ENCODE measurements at places on chromosomes 7 and 10.

DNA sequence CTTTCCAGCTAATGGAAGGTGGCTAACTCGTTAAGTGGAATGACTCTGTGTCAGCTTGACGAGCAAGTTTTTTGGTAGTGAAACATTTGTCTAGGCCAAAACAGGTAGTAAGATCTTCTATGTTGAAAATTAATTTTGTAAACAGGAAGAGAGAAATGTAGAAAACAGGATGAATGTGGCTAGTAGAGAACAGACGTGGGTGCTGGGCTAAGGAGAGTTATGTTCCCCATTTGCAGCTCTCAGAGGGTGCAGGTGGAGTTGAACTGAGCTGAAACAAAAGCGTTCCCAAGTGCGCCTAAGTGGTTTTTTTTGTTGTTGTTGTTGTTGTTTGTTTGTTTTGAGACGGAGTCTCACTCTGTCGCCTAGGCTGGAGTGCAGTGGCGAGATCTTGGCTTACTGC, 59.5 kb upstream of the SRPK2 start:
- no peak for DNase-seq

- DNase-seq, result no peak
Measured at GRCh38 chr10:71312811-71313789, 6.0 kb upstream of the SLC29A3 start.

GRCh38 chr10:129631006-129631405, 164.0 kb downstream of the MGMT start:
- no peak for DNase-seq

GRCh38 chr10:88415533-88416130, 167.5 kb downstream of the RNLS start:
- no peak for DNase-seq

GRCh38 chr7:130350945-130351790, 6.6 kb downstream of the CPA5 start:
- no peak for DNase-seq

GRCh38 chr7:40470817-40471216, 336.0 kb downstream of the SUGCT start:
- no peak for DNase-seq

- DNase-seq, result no peak
Measured at GRCh38 chr7:32093415-32094408, 23.5 kb upstream of the PDE1C start.

- no peak for DNase-seq
Measured at GRCh38 chr7:102191556-102192379, 94.9 kb upstream of the SH2B2 start.

GRCh38 chr10:61066661-61067344, 122.8 kb upstream of the RHOBTB1 start:
- DNase-seq, result no peak

DNA sequence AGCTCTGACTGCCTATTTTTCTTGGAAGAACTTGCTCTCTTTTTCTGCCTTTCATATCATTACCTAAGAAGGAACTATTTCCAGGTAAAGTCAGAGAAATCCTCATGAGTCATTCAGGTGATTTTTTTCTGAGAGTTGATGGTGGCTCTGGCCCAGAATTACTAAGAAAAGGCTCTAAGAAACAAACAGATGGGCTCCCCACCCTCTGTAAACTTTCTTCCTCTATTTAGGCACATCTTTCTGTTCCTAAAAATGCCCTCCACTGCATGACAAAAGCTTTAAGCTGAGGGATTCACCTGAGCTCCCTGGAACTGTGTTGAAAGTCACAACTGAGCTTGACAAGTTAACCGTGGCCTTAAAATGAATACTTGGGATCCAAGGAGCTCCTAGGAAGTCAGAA, 1.6 kb downstream of the OLAH start:
- DNase-seq, result no peak

DNA sequence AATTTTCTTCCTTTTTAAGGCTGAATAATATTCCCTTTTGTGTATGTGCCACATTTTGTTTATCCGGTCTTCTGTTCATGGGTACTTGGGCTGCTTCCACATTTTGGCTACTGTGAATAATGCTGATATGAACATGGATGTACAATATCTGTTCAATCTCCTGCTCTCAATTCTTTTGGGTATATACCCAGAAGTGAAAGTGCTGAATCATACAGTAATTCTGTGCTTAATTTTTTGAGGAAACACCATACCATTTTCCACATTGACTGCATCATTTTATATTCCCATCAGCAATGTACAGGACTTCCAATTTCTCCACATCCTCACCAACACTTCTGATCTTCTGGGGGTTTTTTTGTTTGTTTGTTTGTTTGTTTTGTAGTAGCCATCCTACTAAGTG, 135.0 kb upstream of the INHBA start:
- no peak for DNase-seq

DNA sequence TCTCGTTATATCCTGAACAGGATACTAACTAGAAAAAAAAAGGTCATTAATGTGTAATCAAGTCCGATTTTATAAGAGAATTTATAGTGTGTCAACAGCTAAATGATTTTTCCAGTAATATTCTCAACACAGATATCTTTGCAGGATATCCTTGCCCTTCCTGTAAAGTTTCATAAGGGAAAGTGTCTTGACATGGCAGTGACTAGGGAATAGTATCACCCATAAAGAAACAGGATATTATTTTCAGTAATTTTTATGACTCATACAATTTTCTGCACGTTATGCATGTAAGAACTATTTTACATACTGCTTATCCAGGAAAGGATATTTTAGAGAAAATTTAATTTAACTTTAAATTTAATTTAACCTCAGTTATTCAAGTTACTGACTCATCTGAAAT, 19.5 kb upstream of the PNLIP start:
- no peak for DNase-seq

DNA sequence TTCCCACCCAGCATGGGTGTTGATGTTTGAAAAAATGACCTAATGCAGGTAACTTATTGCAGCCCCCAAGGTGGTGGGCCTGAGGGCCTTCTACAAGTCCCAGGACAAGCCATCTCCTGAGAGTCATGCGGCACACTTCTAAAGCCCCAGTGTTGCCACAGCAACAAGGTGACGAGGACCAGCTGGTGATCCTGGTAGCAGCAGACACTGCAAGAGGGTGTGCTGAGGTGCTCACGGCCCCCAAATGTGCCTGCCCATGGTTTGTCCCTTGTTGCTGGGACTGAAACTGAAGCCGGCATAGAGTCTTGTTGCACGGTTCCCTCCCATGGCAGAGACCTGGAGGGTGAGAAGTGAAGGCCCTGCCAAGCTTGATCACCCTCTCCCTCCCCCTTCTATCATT, 333.2 kb upstream of the MGMT start:
- DNase-seq, result no peak

GRCh38 chr10:6108631-6109443, 20.0 kb downstream of the RBM17 start:
- DNase-seq, result no peak

GRCh38 chr7:129784437-129784782, 168.3 kb downstream of the UBE2H start:
- DNase-seq, result no peak

GRCh38 chr10:24727786-24728185, 4.1 kb upstream of the ARHGAP21 start:
- DNase-seq, result no peak

DNA sequence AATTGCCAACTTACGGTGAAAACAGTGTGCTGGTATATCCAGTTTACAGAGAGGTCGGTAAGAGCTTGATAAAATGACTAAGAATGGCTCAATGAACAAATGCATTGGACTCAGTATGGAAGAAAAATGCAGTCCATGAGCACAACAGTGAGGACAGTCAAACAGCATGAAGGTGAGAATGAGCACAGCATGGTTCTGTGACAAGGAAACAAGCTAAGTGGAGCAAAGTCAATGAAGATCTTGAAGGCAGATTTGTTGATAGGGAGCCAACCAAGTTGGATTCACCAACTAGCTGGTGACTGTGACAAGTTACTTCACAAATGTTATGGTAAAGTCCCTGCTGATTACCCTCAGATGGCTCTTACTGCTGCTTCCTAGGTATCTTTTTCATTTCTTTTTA, 75.9 kb downstream of the SHOC2 start:
- DNase-seq, result no peak

GRCh38 chr7:55128693-55129394, 110.0 kb downstream of the EGFR start:
- DNase-seq, result no peak

DNA sequence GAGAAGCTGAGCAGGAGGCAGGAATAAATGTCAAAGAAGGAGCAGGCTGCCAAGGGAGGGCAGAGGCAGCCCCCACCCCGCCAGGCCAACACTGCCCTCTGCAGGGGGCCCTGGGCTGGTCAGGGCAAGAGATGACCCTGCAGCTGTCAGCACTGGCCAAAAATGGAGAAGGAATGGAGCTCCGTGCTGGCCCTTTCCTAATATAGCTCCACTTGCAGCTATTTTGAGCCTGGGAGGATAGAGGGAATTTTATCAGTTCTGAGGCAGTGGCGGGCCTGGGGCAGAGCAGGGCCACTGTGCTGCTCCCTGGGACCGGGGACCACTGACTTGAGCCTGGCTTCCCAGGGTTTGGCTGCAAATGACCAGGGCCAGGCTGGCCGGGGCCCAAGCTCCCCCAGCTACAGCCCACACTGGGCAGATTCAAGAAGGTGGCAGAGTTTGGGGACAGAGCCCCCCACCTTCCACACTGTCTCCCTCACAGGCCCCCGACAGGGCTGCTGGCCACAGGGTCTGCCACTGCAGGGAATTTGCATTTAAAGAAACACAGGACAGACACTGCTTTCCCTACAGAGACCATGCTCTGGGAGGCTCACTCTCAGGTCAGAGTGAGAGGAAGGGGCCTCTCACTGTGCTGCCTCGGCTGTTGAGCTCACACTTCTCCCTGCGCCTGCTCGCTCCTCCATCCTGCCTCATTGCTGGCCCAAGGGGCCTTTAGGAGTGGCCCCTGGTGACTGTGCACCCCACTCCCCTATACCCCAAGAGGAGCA, 16.2 kb downstream of the LDB3 start:
- DNase-seq, result no peak

All from T-helper 22 cell (primary cell).